ENCODE measurements at places on chromosomes 16 and 17.

GRCh38 chr17:47884905-47885730, 10.9 kb upstream of the SP2 start:
- no peak for DNase-seq

DNA sequence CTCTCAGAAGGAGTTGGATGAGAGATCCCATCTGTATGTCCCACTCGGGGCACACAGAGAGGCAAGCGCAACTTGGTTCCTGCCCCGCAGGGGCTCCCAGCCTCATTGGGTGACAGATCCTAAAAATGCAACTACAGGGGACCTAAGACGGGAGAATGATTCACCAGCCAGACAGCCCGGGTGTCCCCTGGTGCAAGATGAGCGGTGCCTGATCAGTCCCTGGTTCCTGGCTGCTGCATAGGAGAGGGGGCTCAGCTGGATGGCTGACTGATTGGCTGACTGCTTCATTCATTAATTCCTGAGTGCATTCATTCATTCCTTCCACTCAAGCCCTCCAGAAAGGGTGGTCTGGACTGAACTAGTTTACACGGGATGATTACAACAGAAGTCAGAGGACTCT, 22.0 kb downstream of the WNT3 start:
- no peak for DNase-seq

DNA sequence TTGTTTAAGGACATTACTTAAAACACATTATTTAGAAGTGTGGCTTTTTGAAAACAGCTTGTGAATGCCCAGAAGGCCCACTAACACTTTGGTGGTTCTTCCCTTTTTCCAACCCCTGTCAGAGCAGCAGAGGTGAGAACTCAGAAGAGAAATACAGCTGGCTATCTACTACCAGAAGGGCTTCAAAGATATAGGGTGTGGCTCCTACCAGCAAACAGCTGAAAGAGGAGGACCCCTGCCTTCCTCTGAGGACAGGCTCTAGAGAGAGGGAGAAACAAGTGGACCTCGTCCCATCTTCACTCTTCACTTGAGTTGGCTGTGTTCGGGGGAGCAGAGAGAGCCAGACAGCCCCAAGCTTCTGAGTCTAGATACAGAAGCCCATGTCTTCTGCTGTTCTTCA, 6.9 kb upstream of the RAPGEFL1 start:
- no peak for DNase-seq

- DNase-seq, result no peak
Measured at GRCh38 chr16:31025339-31025738, 8.0 kb upstream of the STX4 start.

DNA sequence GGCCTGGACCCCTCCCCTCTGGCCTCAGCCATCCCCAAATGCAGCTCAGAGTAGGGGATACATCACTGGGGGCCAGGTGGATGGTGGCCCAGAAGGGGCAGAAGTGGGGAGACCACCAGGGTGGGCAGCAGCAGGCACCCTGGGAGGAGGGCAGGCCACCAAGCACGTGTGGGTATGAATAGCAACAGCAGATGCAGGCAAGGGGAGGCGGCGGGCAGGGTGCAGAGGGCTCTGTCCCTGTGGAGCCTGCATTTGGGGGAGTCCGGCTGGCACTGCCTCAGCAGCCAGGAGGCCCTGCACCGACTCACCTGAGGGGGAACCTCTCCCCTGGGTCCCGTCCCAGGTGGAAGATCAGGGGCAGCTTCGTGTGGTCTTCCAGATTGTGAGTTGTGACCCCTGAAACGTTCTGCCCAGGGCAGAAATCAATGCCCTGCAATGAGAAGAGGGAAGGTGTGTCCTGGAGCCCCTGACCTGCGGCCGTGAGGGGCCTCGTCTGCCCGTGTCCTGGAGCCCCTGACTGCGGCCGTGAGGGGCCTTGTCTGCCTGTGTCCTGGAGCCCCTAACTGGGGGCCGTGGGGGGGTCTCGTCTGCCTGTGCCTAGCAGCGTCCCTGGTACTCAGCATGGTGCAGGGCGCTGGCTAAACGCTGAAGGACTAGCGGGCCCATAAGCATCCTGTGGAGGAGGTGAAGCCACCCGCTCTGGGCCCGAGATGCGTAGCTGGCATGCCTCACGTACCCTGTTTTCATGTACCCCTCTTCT, 10.7 kb upstream of the APRT start:
- no peak for DNase-seq

DNA sequence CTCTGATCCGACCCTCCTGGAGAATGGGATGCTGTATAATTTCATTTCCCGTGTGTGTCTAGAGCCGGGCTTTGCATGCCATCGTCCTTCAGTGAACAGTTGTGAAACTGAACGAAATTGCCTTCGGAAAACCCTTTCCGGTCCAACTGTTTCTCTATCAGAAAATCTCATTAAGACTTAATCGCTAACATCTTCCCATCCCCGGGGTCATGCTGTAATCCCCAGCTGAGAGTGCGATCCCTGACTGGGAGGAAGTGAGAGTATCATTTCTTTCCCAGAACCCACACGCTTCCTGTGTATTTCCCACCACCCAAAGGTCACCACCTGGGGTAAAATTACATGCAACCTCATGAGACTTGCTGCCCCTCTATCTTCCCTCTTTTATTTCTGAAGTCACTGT, 75.6 kb upstream of the RBFOX1 start:
- DNase-seq, result no peak

GRCh38 chr17:38632334-38632733, 26.6 kb upstream of the SRCIN1 start:
- DNase-seq, result no peak

DNA sequence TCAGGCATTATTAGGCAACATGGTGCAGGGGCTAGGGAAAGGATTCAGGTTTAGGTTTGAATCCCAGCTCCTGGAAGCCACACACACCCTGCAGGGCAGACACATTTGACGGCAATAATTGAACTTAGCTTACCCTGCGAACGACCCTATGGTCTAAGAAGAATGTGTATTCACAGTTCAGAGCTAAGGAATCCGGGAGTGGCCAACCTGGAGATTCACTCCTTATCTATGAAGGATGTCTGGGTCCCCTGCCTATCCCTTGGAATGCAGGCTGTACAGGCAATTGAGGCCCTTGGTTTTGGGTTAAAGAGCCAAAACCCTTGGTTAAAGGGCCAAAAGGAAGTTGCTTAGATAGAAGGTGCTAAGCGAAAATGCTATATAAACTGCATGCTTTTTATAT, 2.9 kb upstream of the SYT17 start:
- no peak for DNase-seq
